ENCODE measurements at places on chromosomes 12 and 14. TPM values are rescaled to one million over a fixed set of nuclear protein-coding genes. Genes with fewer than 3 reads are reported as not detected.
A peak's percentile ranks its signal among the peaks of the same experiment; 100 is the strongest.

Gene VRTN
- total RNA-seq = not detected

Gene CREBL2
- 22.9 TPM for total RNA-seq

Gene MAP1LC3B2
- total RNA-seq = not detected

Gene SMOC1
- not detected for total RNA-seq

Gene SLC35F4
- total RNA-seq = not detected

Gene ZDHHC22
- 0.02 TPM for total RNA-seq

Gene CLEC2A
- not detected for total RNA-seq

Gene KRT80
- total RNA-seq = 52.7 TPM

Gene SPIC
- total RNA-seq = not detected

Gene TMPRSS12
- total RNA-seq = not detected

Gene KLRK1
- total RNA-seq = not detected

Gene APOF
- total RNA-seq = not detected

Gene MYF6
- total RNA-seq = not detected

DNA sequence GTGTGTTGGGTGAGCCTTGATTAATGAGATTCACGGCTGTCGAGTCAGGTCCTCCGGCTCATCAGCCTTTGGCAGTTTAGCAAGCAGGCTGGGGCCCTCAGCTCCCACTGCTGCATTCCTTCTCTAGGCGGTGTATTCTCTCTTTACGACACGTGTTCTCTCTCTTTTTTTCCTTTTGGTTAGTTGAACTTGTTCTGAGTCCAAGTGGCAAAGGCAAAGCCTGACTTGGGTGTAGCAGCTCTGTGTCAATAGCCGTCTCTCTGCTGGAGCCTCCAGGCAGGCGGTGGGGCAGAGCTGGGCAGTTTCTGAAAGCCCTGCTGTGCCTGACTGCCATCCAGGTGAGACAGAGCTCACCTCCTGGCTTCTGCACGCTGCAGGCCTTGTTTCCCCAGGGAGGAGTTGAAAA, 46.6 kb downstream of the SUSD6 start:
- no peak for DNase-seq

DNA sequence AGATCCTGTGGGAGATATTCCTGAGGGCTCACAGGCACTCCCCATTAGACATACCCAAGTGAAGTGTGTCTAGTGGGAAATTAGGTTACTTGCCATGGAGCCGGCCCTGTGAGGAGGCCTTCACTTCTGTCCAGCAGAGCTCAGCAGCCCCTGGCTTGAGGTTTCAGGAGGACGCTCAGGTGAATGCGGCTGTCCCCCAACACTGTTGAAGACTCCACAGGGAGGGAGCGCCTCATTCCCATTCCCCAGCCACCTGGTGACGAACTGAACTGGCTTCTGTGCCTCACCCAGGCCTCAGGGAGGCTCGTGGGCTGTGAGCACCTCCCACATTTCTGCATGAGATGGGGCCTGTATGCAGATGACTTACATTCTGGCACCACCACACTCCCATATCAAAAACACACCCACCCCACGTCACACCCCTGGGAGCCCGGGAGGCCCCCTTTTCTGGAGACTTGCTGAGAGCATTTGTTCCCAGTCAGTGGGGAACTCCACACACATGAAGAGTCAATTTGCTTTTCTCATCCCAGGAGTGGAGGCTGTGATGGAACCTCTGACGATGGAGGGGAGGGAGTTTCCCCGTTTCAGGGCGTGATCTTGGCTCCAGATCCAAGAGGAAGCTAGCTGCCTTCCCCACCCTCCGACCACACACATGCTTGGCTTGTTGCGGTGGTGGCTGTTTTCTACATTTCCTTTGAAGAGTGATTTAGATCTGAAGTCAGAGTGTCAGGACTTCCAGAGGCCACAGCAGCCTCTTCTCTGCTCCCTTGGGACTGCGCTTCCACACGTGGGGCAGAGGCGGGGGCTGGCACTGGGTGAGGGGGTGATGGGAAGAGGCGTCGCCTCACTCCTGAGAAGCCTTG, 120.7 kb downstream of the ADGRD1 start:
- no peak for DNase-seq

GRCh38 chr12:99960311-99960710, 24.4 kb downstream of the ANKS1B start:
- DNase-seq = peak; percentile 47

GRCh38 chr14:24065408-24065807, 6.0 kb upstream of the CPNE6 start:
- DNase-seq = no peak

DNA sequence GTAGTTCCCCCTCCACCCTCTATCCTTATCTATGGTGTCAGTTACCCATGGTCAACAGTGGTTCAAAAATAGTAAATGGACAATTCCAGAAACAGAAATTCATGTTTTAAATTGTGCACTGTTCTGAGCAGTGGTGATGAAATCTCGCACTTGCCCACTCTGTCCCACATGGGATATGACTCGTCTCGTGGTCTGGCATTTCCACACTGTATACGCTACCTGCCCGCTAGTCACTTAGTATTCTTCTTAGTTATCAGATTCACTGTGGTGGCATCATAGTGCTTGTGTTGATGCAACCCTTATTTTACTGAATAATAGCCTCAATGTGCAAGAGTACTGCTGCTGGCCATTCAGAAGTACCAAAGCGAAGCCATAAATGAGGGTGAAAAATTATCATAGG, 507.0 kb downstream of the SNAPC1 start:
- DNase-seq = peak; percentile 34

DNA sequence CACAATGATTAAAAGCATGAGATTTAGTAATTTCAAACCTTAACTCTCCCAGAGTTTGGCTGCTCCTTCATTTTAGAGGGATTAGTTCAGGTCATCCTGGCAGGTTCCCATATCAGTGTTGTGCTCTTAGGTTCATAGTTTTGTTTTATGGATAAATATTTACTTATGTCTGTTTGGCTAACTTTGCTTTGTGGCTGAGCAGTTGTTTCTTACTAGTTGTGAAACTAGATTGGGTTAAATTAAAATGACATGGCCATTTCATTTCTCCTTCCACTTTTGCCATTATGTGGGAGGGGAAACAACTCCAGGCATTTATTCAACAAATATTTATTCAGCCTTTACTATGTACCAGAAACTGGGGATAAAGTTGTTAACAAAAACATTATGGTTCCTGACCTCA, 158.8 kb downstream of the TMTC3 start:
- peak; percentile 52 for DNase-seq

DNA sequence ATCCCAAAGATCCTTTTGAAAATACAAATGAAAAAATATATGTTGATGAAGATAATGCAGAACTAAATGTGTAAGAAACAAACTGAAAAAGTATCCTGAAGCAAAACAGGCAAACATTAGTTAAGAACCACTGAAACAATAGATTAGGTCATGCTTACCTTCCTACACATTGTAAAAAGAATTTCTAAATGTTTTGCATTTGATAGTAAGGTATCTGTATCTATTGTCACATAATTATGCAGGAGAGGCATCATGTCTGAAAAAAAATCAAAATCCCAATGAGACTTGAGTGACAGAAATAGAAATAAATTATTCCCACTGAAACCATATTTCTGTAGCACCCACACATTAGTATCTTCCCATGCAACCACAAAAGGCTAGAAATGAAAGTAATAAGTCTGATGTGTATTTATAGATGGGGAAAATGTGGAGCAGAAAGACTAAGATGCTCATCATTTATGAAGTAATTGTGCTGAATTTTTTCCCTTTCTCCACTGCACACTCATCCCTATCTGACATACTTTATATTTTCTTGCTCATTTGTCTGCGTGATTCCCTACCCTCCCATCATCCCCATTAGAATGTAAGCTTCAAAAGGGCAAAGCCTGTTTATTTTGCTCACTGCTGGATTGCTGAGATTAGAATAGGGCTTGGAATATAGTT, 43.5 kb downstream of the IPO8 start:
- no peak for DNase-seq

GRCh38 chr14:68254669-68255527, 435.3 kb downstream of the RAD51B start:
- DNase-seq = peak; percentile 68

- peak; percentile 64 for DNase-seq
Observed at GRCh38 chr14:91244501-91244901, at the start of gene GPR68. Gene GPR68 (minus strand): TSS chr14:91244704. CDS start chr14:91235050, 9,654 bp downstream.

DNA sequence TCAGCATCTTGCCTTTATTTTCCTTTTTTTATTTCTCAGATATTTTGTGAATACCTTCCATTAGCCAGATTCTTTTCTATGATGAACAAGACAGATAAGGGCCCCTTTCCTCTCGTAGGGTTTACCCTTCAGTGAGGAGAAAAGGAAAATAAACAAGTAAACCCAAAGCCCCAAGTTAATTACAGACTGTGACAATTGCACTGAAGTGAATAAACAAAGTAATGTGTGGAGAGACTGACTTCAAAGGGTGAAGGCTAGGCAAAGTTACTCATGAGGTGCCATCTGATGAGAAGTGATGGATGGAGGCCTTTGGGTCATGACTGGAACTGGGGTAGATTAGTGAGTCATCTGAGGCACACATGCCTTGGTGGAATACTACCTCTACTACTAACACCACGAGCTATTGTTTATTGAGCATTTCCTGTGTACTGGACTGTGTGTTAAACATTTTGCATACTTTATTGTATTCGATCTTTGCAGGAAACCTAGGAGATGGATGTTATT, 143.4 kb upstream of the PRICKLE1 start:
- DNase-seq = peak; percentile 89

- DNase-seq = peak; percentile 93
Observed at GRCh38 chr14:89000007-89000942, 175.8 kb downstream of the TTC8 start.

- DNase-seq = no peak
Observed at GRCh38 chr12:29102741-29103140, 46.3 kb upstream of the FAR2 start.

DNA sequence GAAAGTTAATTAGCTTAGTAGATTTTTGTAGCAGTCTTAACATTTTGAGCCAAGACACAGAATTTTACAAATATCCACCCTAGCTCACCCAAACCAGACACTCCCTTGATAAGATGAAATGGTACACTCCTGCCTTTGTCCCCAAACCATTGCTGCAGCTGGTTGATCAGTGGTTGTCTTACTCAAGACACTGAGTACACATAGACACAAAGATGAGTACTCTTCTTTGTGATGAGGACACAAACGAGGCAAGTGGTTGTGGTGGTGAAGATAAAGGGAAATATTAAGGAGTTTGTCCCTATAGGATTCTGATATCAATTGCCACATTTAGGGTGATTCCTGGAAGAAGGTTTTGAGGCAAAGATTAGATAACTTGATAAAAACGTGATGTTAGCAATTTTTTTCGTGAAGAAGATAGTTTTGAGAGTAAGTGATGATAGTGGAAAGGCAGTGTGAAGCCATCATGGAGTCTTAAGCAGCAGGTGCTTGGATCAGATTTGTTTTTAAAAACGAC, 21.4 kb upstream of the ATP2B1 start:
- no peak for DNase-seq

DNA sequence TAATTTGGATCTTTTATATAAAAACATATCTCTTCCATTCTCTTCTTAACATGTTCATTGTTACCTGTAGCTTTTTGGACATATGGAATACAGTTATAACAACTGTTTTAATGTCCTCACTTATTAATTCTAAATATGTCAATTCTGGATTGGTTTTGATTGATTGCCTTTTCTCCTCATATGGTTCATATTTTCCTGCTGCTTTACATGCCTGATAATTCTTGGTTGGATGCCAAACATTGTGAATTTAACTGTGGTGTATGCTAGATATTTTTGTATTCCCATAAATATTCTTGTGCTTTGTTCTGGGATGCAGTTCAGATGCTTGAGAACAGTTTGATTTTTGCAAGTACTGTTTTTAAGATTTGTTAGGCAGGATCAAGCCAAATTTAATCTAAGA, 10.8 kb downstream of the C14orf132 start:
- no peak for DNase-seq

- peak; percentile 3 for DNase-seq
Observed at GRCh38 chr12:17971850-17972249, 118.1 kb downstream of the RERGL start.

GRCh38 chr14:88300817-88301216, 22.3 kb downstream of the KCNK10 start:
- DNase-seq = no peak

- DNase-seq = no peak
Observed at GRCh38 chr12:127538316-127538715, 728.7 kb upstream of the TMEM132C start.

GRCh38 chr12:24244801-24245200, 295.3 kb upstream of the SOX5 start:
- DNase-seq = peak; percentile 44

- peak; percentile 95 for DNase-seq
Observed at GRCh38 chr12:12901158-12901791, 9.9 kb downstream of the GPRC5A start.

- no peak for DNase-seq
Observed at GRCh38 chr12:24848941-24849477, 99.9 kb downstream of the BCAT1 start.

GRCh38 chr12:870378-870777, 79.1 kb downstream of the RAD52 start:
- DNase-seq = no peak

- no peak for DNase-seq
Observed at GRCh38 chr12:119129827-119130434, 48.8 kb upstream of the HSPB8 start.

GRCh38 chr12:89448526-89448925, 76.1 kb downstream of the GALNT4 start:
- no peak for DNase-seq

DNA sequence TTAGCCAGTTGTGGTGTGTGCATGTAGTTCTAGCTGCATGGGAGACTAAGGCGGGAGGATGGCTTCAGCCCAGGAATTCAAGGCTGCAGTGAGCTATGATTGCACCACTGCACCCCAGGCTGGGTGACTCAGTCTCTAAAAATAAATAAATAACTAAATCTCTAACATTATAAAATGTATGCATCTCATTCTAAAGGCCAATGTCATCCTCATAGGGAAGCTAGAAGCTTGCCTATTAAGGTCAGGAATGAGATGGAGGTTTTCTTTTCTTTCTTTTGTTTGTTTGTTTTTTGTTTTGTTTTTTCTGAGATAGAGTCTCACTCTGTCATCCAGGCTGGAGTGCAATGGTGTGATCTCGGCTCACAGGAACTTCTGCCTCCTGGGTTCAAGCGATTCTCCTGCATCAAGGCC, 48.8 kb upstream of the PAPLN start:
- peak; percentile 66 for DNase-seq

DNA sequence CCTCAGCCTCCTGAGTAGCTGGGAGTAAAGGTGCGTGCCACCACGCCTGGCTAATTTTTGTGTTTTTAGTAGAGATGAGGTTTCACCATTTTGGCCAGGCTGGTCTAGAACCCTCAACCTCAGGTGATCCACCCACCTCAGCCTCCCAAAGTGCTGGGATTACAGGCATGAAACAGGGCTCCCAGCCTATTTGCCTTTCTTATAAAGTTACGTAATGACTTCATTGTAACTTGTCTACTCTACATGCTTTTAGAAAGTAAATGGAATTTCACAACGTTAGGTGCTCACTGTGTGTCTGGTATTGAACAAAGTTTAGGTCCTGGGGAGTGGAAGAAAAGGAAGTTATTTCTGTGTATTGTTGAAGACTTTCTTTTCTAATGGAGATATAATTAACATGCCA, 12.5 kb downstream of the CFAP251 start:
- DNase-seq = no peak

- DNase-seq = no peak
Observed at GRCh38 chr12:40903040-40903439, 210.8 kb downstream of the CNTN1 start.

GRCh38 chr12:114168061-114168460, 201.9 kb upstream of the RBM19 start:
- no peak for DNase-seq
